ENCODE measurements at places on chromosomes 2 and 18.

DNA sequence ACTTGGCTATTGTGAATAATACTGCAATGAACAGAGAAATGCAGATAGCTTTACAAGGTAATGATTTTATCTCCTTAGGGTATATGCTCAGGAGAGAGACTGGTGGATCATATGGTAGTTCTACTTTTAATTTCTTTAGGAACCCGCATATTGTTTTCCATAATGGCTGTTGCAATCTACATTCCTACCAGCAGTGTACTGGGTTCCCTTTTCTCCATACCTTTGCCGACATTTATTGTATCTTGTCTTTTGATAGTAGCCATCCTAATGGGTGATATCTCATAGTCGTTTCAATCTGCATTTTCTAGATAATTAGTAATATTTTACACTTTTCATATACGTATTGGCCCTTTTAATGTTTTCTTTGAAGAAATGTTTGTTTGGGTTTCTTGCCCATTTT, 702.9 kb upstream of the ACVR2A start:
- no peak for DNase-seq

DNA sequence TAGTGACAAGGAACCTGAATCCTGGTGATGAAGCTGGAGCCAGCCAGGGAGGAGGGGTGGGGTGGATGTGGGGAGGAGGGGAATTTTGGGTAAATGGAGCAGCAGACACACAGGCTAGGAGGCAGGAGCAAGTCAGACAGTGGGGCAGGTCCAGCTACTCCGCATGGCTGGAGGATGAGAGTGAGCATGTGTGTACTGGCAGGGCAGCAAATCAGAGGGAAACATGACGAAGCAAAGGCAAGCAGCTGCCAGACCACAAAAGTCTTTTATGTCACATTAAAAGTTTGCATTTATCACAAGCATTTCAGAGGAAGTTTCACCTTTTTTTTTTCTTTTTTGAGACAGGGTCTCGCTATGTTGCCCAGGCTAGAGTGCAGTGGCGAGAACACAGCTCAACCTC, 11.9 kb upstream of the KIDINS220 start:
- no peak for DNase-seq

GRCh38 chr18:70931942-70932814, 643.3 kb downstream of the SOCS6 start:
- no peak for DNase-seq

DNA sequence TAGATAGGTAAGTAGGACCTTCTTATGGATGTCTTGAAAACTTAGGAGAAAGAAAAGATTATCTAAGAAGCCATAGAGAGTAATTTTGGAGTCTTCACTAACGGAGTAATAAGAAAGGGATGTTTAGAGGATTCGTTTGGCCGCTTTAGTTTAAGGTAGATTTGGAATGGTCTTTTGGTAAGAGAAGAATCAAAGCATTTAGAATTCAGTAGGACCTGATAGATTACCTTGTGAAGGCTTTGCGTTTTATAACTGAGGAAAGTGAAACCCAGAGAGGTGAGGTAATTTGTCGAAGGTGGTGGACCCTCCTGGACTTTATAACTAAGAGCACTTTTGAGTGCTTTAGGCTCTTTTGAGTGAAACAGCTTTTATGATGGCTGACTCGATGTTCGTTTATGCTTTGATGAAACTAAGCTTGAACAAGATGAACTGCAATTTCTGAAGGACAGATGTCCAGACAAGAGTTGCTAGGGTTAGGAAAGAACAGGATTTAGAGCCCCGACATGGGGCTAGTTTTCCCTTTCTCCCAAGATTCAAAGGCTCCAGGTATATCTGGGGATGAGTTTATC, 1.3 kb downstream of the MYL12B start:
- no peak for DNase-seq

- DNase-seq = no peak
Measured at GRCh38 chr18:60446821-60447220, 74.2 kb upstream of the MC4R start.

DNA sequence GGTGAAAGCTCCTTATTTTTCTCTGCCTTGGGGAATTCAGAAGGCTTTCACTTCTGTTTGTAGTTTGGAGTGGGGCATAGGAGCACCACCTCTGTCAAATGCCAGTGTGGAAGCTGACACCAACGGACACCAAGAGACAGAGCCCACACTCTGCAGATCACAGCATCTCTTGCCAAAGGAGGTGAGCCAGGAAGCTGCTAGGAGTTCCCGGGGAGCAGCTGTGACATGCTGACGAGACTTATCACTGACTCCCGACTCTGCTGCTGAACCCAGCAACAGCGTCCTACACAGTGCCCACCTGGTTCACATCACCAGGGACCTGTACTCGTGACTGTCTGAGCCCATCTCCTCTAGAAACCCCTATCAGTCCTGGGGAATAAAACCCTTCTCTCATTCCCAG, 8.1 kb downstream of the TEX51 start:
- no peak for DNase-seq

DNA sequence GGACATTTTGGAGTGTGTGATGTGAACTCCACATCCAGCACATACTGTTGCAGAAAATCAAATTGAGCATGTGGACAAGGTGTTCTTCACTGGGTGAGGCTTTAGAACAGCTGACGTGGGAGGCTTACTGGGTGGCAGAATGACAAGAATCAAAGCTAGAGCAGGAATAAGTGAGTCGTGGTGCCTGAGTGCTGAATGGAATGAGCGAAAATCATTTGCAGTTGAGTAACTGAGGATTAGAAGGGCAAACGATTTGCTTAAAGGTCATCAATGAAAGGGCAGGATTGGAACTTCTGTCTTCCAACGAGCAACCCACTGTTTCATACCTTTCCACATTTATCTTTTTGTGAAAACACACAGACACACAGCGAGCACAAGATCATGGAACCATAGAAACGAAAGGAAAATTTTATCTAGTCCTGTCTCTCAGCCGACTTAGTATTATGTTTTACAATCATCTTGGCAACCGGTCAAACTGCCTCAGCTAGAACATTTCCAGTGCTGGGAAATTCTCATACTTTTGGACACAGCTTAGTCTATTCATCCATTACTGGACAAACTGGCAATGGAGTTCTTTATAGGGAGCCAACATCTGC, 7.2 kb upstream of the DAW1 start:
- no peak for DNase-seq

- DNase-seq = no peak
Measured at GRCh38 chr2:187874786-187875185, 320.6 kb upstream of the TFPI start.

- no peak for DNase-seq
Measured at GRCh38 chr2:126907671-126908070, 9.0 kb downstream of the TEX51 start.
